ENCODE measurements at places on chromosomes 2 and 18.

GRCh38 chr18:36064027-36064808 lies 3.1 kb downstream of the RPRD1A start:
- no peak for DNase-seq

DNA sequence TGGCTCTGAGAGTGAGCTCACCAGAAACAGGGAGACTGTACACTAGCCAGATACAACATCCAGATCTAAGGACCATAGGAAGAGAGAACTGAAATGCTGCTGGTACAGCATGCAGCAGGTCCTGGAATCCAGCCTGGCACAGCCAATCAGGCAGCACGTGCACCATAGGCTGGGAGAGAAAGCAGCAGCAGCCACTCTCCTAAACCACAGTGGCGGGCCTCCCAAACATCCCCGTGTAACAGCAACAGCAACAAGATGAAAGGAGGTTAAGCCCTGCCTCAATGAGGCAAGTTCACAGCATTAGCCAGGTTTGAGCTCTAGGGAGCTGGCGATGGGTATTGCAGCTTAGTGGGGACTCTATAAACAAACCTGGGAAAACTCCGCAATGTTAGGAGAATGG lies 192.0 kb downstream of the EPHA4 start:
- no peak for DNase-seq

DNA sequence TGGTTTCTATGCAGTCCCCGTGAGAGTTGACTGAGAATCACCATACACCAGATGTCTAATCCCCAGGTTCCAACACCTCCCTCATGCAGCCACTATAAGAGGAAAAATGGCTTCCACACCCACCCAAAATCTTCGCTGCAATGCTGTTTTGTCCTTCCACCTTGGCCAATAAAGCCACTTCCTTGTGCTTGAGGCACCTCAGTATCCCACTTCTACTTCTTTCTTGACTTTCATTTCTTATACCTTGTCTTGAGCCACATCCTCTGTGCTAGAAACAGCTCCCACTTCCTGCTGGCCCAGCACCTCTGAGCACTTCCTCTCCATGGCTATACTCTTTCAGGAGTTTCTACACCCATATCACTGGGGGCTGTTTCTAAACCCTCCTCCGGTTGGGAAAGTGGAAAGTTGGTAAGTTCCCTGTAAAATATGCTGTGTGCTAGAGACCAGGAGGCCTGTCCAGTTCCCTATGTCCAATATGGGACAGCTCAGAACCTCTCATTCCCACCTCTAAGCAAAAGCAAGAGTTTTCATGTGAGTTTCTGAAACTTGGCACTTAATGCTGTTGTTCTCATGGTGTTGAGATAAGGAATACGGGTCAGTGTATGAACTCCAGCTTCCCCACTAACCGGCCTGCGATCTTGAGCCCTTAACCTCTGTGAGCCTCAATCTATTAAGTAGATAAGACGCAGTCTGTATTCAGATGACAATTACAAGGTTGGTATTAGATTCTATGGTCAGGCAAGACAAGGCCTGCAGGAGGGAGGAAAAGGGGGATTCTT lies 209.1 kb upstream of the ID2 start:
- DNase-seq = no peak

DNA sequence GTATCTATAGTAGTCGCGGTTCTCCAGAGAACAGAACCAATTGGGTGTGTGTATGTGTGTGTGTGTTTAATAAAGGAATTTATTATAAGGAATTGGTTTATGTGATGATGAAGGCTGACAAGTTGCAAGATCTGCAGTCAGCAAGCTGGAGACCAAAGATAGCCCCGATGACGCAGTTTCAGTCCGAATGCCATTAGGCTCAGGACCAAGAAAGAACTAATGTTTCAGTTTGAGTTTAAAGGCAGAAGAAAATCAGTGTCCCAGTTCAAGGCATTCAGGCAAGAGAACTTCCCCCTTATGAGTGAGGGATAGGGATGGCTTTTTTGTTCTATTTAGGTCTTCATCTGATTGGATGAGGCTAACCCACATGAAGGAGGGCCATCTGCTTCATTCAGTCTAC lies 221.6 kb downstream of the HNMT start:
- no peak for DNase-seq

DNA sequence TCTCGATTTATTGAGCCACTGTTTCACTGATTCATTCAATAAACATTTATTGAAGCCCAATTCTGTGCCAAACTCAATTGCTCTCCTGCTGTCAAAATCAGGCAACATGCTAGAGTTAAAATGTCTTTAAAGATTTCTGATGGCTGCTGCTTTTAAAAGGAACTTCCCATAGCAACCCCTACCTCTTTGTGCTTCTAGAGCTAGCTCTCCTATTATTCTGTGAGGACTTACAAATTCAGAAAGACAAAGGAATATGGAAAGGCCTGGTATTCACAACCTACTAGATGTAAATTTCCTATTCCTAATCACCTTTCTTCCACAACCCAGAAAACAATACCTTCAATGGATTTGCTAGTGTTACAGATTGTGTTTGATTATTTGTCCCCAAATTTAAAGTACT lies 395.5 kb downstream of the NRXN1 start:
- no peak for DNase-seq

GRCh38 chr2:51299370-51299769 lies 267.4 kb upstream of the NRXN1 start:
- no peak for DNase-seq

- DNase-seq = peak; percentile 3
Observed at GRCh38 chr2:393711-394696, 106.1 kb upstream of the ALKAL2 start.

DNA sequence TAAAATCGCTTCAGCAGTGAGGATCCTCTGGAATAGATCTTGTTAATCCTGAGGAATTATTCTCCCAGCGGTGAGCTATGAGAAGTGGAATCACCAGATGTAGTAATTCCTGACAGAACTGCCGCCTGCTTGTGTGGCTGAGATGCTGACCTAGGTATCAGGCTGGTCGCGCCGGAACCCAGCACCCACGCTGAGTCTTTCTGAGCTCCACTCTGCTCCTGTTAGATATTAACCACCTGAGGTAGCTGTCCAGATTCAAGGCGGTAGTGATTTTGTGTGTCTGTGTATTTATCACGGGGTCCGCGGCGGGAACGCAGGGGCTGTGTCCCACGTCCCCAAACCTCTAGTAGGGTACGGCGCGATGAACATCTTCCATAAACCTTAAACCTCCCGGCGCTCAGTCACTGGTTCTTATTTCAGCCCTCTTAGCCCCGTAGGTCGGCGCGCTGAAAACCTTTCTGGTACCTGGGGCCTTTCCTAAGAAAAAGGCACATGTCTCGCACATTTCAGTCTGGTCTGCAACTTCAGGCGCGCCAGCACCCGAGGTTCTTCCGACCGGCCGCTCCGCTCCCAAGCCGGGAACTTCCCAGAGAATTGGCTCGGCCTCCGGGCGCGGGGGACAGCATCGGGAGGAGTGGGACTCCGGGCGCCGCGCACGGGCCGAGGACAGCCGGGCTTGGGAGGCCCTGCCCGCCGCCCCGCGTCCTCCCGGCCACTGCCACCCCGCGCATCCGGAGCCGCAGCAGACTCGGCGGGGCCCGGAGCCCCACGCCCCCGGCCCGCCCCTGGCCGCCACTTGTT lies 542 bp upstream of the CNNM3 start:
- DNase-seq = peak; percentile 45

GRCh38 chr2:112481528-112482233 lies at the start of gene TTL:
Gene TTL (plus strand): TSS chr2:112482156. CDS start chr2:112482345, 189 bp downstream.
- peak; percentile 14 for DNase-seq

GRCh38 chr2:172922815-172923214 lies 152.8 kb upstream of the MAP3K20 start:
- DNase-seq = no peak

GRCh38 chr2:161371869-161372268 lies 44.2 kb upstream of the TBR1 start:
- DNase-seq = no peak

- DNase-seq = no peak
Observed at GRCh38 chr2:36165132-36165531, 190.4 kb upstream of the CRIM1 start.

GRCh38 chr2:191566344-191566743 lies 111.6 kb upstream of the NABP1 start:
- peak; percentile 33 for DNase-seq

- DNase-seq = peak; percentile 27
Observed at GRCh38 chr18:634551-635045, 22.9 kb upstream of the TYMS start.

Measured in HFFc6 (cell line).